CD14-positive monocyte (primary cell): ENCODE measurements at places on chromosomes 3 and 15.
A peak's percentile ranks its signal among the peaks of the same experiment; 100 is the strongest.

GRCh38 chr3:188701485-188701969 lies 470.2 kb upstream of the TPRG1 start:
- DNase-seq, result peak; percentile 77

GRCh38 chr15:56920367-56920627 lies 1.9 kb downstream of the TCF12 start:
- DNase-seq, result no peak

DNA sequence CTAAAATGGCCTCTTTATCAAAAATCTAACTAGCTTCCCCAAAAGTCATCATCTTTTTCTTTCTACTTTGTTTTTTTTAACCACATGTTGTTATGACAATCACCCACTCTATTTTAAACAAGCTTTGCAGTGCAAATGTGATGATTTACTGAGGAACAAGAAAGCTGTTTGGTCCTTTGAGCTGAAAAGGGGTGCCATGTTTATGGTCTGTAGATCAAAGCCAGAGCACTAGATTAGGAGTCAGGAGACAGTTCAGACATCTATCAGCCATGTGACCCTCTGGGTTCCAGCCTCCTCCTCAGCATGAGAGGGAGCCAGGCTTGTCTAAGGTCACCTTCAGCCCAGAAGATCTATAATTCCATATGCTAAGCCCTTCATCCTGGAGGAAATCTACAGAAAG lies 65.9 kb downstream of the RPL22L1 start:
- DNase-seq, result no peak

DNA sequence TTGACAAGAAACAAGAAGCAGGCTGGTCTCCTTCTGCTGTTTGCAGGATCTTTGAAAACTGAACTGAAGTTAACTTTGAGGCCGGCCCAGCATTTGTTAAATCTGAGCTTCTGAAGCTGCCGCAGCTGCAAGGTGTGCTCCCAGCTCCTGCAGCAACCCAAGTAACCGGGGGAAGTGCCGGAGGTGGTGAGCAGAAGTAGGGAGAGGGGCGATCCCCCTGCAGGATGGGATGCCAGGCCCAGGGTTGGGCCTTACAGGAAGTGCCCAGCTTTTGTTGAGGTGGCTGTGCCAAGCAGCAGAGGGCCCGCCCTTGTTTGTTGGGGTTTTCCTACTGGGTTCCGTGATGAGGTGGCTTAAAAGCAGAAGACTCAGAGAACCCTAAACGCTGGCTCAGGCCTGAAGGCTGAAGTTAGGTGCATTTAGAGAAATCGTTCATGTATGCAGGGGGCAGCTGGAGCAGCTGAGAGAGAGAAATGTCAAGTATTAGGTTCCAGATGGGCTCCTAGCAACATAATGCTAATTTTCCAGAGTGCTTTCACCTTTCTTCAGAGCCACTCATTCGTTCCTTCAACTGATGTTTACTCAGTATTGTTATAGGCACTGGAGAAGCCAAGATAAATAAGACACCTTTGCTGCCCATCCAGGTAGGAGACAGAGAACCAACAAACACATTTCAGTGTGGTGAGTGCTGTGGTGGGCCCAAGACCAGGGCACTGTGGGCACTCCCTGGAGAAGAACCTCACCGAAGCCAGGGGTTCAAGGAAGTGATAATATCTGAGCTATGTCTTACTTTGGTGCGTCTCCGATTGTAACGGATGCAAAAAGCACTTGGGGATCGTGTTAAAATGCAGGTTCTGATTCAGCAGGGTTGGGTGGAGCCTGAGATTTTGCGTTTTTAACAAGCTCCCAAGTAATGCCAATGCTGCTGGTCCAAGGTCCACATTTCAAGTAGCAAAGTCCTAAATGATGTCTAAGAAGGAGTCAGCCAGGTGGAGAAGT lies 42.2 kb upstream of the PLCL2 start:
- DNase-seq, result peak; percentile 81

GRCh38 chr3:110984456-110985250 lies 87.0 kb upstream of the NECTIN3 start:
- DNase-seq, result no peak

DNA sequence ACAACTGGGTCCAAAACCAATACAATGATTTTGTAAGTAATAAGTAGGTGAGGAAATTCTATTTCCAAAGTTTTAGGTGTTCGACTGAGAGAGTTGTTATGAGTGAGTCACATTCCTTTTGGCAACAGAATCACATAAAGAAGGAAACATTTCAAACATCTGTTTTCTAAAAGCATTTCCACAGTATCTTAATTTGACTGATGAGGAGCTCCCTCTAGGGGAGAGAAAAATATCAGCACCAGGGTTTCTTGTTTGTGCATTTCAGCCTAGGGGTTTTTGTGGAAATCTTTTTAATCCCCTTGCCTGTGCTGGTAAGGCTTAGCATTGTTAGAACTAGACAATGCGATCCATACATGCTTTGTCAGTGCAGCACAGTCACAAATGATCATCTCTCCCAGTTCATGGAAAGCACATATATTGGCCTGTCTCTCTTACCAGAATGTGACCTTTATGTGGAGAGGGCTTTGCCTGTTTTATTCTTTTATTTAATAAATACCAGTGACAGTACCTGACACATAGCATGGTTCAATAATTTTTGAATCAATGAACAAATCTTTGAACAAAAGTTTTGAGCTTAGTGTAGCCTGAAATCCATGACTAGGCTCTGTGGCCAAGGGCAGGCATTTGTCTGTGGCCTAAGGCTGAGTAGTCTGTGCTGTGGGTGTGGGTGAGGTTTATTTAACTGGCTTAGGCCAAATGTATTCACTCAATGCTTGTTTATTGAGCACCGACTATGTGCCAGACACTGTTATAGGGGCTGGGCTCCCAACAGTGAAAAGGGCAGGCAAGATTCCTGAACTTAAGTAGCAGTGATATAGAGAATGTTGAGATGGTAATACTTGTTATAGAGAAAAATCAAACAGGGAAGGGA lies 21.1 kb upstream of the IQCF6 start:
- DNase-seq, result peak; percentile 43

- DNase-seq, result no peak
Observed at GRCh38 chr3:193347521-193348501, 30.7 kb downstream of the ATP13A5 start.

DNA sequence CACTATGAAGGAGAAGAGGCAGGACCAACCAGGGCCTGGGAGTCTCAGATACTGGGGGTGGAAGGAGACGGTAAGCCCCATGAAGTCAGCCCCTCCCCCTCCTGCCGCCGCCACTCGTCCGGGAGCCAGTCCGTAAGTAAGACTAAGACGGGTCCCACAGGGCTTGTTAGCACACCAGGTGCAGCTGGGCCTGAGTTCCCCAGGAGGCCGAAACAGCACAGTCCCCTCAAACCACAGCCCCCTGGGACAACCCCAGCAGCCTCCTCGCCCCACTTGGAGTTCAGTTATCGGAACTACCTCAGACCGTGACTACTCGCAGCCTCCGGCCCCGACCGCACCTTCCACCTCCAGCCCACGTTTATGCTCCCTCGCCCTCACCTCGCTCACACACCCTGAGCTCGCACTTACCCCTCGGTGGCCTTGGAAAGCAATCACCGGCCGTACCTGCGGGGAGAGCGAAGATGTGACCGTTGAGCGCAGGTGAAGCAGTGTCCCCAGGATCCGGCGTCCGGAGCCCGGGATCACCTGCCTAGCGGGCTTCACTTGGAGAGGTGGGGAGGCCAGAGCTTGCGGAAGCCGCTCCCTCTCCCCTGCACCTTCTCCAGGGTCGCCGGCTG lies 557 bp downstream of the ELL3 start:
- no peak for DNase-seq

DNA sequence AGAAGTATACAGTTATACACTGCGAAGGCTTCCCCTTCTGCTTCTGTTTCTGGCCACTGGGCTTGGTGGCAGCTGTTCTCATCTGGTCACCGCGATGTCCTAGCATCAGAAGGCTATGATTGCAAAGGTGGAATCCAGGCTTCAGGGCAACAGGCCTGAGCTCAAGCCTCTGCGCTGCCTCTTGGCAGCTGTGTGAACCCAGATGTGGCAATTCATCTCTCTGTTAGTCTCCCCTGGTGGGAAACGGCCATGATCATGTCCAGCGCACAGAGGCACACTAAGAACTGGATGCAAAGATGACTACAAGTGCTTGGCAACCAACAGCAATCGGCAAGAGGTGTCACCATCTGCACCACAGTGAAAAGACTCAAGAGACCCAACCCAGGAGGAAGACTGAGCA lies 78.9 kb downstream of the PCSK6 start:
- no peak for DNase-seq
